ENCODE measurements at places on chromosomes 5 and 9.

GRCh38 chr5:174235221-174236011 is 189.9 kb downstream of the NSG2 start:
- DNase-seq: no peak

- peak; percentile 69 for DNase-seq
Measured at GRCh38 chr5:80246995-80247729, 8.7 kb downstream of the SERINC5 start.

- no peak for DNase-seq
Measured at GRCh38 chr5:137708796-137709559, 26.9 kb downstream of the KLHL3 start.

GRCh38 chr5:61640179-61641021 is 308.3 kb downstream of the ZSWIM6 start:
- DNase-seq: no peak

DNA sequence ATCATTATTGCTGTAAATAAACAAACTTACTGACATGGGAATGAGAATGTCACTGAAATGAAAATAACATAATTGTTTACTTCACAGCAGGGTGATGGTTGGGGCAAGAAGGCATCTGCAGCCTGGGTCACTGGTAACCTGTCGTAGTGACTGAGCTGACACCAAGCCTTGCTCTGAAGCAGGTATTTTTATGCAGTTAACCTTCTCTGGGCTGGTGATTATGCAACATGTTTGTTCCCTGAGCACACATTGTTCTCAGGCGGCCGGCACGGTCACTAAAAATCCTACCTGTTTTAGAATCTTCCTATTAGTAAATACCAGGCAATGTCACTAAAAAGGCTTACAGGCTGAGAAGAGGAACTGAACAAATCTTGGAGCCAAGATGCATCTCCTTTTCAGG is 157.7 kb upstream of the NR3C1 start:
- DNase-seq: no peak

GRCh38 chr5:114418176-114419066 is 56.6 kb downstream of the KCNN2 start:
- DNase-seq: no peak

DNA sequence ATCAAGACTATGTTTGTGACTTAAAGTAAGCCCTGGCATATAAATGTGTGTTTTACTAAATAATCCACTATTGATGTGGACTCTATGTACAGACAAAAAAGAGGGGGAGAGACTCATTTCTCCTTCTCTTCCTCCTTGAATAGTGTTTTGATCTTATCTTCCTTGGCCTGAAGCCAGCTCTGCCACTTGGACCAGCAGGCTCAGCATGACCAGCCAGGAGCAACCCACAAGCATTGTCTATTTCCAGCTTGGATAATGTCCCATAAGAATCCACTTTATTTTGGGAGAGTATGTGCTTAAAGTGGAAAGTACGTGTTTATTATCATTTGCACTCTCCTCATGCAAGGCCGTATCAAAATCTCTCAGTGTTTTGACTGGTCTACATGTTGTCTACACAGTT is 23.8 kb upstream of the SLC46A2 start:
- no peak for DNase-seq

DNA sequence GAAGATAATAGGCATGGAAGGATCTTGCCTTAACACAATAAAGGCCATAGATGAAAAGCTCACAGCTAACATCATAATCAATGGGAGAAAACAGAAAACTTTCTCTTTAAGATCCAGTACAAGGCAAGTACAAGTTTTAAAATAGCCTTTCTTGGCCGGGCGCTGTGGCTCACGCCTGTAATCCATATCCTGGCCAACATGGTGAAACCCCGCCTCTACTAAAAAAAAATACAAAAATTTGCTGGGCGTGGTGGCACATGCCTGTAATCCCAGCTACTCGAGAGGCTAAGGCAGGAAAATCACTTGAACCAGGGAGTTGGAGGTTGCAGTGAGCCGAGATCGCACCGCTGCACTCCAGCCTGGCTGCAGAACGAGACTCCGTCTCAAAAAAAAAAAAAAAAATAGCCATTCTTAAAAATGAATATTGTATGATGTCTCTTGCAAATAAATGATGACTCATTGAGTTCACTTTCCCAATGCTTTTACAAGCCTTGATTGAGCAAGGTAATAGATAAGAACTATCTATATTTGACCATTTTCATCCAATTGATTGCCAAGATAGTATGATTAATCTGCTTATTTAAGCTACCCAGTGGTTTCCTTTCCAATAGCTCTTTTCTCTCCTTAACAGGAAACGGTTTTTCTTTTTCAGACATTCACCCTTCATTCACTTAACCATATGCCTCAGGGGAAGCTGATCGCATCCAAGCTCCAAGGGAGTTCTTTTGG is 15.8 kb downstream of the CCDC152 start:
- DNase-seq: no peak

DNA sequence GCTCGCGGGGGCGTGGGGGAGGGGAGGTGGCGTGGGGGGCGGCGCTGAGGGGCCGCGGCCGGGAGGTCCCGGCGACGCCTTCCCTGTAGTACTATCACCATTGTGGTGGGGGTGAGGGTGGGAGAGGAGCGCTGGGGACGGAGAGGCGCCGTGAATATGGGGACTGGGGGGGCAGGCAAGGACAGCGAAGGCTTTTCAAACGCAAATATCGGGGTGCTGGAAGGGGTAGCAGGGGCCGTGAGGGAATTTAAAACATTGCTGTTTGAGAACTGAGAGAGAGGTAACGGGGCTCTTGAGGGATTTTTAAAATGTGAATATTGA is 427 bp downstream of the RBM27 start:
- DNase-seq: no peak

DNA sequence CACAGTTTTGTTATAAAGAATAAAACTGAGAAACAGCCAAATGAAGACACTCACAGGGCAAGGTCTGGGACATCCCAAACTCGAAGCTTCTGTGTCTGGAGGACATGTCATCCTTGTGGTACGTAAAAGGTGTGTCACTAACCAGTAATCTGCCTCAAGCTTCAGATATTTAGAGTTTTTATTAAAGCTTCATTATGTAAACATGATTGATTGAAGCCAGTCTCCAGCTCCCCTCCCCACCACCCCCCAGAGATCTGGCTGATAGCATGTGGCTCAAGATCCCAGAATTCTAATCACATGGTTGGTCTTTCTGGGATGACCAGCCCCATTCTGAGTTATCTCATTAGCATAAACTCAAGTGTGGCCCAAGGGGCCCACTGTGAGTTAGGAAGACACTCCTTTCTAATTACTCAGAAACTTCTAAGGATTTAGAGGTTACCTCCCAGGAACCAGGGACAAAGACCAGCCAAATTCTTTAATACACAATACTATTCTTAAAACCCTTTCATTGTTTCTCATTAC is 31.4 kb upstream of the ERAP1 start:
- DNase-seq: no peak

DNA sequence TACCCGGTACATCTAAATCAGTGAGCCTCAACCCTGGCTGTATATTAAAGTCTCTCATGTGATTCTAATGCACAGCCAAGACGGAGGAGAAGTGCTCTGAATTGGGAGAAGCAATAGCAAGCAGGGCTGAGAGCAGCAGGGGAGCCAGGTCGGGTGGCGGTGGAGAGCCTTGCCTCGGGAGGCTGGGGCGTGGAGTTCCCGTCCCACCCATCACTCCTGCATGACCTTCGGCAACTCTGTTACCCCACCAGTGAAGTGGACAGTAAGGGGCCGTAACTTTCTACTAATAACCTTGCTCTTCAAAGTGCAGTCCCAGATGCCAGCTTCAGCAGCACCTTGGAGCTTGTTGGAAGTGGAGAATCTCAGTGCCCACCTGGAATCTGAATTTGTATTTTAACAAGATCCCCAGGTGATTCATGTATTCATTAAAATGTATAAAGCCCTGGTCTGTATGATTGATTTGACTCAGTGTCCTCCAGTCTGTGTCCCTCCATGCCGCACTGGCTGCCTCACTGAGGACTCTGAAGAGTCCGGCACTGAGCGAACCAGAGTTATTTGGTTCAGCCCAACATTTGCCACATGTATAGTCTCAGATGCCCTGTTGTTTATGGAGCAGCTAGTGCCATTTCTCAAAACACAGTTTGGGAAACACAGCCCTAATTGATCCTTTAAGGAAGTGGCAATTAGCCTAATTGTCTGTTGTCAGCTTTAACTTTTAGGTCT is 6.5 kb downstream of the ERGIC1 start:
- no peak for DNase-seq

GRCh38 chr5:77960863-77961396 is 184.8 kb upstream of the TBCA start:
- DNase-seq: no peak

DNA sequence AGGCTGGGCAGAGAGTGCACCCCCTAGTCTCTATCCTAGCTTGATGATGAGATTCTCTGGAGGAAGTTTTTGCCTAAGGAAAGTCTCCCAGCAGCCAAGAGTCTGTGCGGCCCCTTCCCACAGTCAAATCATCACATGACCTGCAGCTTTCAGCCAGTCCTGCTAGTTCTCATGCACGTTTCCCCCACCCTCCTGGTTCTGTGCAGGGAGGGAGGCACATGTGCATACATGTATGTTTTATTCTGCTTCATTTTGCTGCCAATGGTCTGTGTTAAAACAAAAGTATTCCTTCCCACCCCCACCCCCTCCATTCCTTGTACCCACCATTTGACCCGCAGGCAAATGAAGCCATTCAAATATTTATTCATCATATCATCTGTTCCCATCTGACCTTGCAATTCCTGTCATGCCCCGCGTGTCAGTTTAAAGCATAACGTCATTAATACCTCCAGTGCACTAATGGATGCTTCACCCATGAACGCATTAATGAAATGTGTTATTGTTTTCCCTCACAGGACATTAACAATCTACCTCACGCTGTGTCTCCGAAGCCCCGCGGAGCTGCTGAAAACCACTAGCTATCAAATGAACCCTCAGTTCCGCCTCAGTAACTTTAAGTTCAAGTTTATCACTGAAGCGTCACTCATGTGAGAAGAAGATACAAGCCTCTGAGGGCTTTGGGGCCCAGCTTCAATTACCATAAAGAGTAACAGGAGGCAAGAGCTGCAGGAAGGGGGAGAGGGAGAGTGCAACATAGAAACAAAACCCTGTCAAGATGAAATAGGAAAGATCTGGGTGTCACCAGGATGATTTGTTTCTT is 139.6 kb downstream of the RASEF start:
- DNase-seq: no peak

- DNase-seq: no peak
Measured at GRCh38 chr5:151683986-151684588, 2.6 kb downstream of the SPARC start.

GRCh38 chr5:10607023-10607665 is 43.3 kb downstream of the ANKRD33B start:
- DNase-seq: peak; percentile 17

DNA sequence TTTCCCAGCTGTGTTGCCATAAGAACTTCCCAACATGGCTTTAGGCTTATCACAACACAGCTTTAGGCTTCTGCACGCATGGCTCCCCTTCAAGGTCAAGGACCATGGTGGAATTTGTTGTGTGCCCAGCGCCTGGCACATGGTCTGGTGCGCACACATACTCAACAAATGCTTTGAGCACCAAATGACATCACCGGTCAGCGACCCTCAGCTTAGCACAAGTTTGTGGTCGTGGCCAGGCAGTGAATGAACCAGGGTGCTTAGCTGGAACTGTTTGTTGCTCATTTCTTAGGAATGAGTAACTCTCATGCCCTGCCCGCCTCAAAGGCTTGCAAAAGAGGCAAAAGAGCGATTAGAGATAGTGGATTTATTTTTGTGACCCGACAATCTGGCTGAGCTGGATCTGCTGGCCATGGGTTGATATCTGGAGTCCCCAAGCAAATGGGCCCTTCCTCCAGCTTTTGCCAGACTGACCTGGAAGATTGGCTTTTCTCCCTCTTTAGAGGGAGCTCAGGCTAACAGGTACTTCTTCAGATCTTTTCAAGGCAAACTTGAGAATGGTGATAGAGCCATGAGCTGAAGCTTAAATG is 58.9 kb downstream of the DAP start:
- DNase-seq: no peak

- DNase-seq: no peak
Measured at GRCh38 chr9:79154806-79155205, 417.0 kb upstream of the TLE4 start.

- DNase-seq: no peak
Measured at GRCh38 chr5:156589946-156590216, 260.2 kb upstream of the PPP1R2B start.

DNA sequence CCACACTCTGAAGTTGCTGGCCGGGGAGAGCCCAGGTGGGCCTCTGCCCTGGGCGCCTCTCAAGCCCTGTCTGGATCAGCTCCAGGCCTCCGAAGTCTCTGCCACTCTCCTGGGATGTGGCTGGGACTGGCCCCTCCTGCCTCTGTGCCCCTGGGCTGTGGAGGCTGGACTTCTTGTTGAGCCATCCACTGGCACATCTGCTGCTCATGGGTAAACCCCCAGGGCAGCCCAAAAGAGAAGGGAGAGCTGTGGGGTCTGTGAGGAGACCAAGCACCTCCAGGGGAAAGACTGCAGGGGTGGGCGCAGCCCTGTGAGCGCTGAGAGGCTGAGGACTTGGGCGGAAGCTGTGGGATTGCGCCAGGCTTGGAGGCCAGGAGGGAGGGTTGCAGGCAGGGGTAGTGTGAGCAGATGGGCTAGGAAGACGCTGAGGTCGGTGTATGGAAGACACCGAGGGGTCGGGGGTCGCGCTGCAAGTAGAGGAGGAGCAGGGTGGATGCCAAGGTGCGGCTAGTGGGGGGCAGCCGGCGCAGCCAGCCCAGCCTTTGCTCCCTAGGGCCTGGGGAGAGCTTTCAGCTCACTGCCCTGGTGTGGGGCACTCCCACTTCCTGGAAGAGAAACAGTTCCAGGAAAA is 118.1 kb downstream of the WNK2 start:
- DNase-seq: no peak

DNA sequence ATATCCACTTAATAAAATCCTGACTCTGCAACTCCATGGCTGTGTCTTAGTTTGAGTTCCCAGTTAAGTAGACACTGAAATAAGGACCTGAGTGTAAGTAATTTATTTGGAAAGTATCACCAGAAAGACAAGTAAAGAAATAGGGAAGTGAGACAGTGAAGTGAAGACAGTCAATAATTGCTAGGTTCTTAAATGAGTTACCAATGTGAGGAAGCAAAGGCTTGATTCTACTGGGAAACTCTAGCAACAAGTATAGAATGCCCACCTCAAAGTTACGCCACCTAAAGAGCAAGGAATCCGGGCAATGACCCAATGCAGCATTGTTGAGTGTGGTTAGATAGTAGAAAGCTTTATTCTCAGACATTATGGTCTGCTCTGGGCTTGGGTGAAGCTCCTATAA is 383.9 kb downstream of the TLR4 start:
- no peak for DNase-seq

- no peak for DNase-seq
Measured at GRCh38 chr5:28215091-28215490, 1176.7 kb upstream of the CDH9 start.

GRCh38 chr5:42090162-42090561 is 165.1 kb downstream of the FBXO4 start:
- no peak for DNase-seq

Data from activated naive CD4-positive, alpha-beta T cell treated with anti-CD3 and anti-CD28 coated beads for 36 hours (primary cell).